CD4-positive, alpha-beta T cell treated with Interleukin-4 for 1 hour (primary cell): ENCODE measurements at places on chromosomes 3 and 15.

DNA sequence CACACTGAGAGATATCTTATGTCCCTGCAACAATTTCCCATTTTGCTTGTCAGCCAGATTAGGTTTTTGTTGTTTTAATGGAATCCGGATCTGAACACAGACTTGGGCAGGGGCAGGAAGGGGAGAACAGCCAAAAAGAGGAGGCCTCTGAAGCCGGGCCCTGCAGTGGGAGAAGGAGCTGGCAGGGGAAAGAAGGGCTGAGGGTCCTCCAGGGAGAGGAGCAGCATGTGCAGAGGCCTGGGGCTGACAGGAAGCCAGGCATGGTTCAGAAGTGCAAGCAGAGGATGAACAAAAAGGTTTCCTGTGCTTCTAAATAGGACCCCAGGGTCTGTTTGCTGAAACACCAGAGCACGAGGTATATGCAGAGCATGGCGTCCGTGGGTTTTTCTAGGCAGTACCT is 49.1 kb upstream of the POMGNT2 start:
- DNase-seq, result no peak

DNA sequence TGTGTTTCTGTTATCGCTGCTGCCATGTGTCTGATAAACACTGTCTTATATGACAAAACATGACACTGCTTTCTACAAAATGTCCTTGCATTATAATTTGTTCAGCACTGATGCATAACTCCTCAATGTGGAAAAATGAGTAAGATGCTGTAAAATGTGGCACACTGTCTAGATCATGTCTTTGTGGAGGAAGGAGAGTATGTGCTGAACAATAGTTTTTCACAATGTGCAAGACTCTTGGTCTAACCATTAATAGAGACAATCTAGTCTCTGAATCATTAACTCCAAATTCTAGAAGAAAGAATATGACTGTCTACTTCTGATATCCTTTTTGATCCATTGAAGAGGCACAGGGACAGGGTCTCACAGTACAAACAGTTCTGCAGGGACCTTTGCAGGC is 127.9 kb upstream of the RARB start:
- no peak for DNase-seq

DNA sequence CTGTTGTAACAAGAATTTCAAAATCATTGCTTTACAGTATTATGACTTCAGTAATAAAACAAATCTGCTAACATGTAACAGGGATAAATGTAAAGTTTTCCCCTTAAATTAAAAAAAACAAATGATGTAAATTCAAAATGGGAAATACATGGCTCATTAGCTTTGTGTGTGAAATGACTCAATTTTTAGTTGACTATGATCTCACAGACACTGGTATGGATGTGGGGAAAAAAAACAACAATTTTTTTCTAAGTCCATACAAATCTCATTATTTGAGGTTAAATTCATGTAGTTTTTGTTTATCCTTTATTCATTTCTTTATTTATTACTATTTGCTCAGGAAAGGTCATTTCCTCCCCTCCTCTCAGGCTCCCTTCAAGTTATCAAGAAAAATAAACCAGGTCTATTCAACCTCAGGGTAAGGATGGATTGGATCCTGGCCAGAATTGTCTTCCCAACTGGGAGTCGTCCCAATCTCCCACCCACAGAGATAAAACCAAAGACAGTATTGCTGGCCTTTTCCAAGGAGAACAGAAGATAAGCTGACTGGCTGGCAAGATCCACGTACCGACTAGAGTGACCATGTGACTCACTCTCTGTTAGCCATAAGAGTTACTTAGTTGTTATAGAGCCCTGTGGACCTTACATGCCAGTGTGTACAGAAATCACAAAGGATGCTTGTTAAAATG is 373.3 kb downstream of the GAP43 start:
- no peak for DNase-seq

DNA sequence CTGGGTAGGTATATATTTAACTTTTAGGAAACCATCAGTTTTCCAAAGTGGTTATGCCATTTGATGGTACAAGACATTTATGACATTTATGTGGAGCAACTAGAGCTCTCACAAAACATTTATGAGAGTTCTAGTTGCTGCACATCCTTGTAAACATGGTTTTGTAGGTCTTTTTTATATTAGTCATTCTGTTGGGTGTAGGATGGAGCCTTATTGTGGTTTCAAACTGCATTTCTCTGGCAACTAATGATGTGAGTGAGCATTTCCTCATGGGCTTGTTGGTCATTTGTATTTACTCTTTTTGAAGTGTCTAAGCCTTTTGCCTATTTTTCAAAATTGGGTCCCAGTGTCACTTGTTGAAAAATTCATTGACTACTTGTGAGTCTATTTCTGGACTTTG is 45.7 kb upstream of the MGLL start:
- no peak for DNase-seq

DNA sequence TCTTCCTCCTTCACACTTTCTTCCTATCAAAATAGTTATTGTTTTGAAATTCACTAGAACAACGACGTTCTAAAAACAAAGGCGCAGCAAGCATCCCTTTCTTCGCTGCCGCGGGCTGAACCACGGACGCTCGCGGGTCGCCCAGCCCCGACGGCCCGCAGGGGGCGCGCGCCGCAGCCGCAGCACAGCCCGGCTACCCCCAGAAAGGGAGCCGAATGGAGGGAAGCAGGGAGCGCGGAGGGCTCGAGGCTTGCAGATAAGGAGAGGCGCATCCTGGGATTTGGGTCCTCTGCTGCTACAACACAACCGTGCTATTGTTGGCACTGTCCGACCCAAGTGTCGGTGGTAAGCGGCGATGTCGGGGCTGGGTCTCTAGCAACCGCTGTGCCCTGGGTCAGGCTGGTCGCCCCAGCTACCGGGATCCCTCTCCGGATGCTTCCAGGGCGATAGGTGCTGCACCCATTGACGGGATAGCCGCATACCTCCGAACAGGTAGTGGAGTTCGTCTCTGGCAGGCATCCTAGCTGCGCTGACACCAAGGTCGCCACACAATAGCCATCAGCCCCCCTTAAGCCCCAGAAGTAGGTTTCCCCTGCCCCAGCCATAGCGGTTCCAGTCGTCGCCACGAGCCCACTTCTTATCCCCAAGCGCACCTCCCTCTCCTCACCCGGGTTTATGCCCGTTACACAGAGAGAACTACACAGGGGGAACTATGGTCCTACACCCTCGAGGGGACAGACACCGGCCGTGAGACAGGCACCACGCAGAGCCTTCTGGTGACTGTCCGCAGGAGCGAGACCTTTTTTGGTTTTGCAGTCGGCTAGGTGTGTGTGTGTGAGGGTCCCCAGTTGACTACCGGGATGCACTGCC is 6.0 kb downstream of the ONECUT1 start:
- no peak for DNase-seq

DNA sequence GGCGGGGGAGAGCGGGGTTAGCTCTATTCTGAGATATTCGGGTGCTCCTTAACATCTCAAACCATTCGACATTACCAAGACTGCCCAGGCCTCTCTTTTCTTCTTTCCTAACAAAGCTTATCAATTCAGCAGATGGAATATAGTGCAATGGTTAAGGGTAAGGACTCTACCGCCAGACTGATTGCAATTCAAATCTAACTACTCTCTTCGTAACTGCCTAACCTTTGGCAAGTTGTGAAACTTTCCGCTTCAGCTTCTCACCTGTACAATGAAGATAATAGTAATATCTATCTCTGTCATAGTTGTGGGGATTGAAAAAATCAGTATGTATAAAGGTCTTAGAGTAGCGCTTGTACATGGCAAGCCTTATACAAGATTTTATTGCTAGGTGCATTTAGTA is 972 bp downstream of the UBA5 start:
- no peak for DNase-seq

- DNase-seq, result no peak
Measured at GRCh38 chr3:126080970-126081369, 3.0 kb downstream of the SLC41A3 start.

DNA sequence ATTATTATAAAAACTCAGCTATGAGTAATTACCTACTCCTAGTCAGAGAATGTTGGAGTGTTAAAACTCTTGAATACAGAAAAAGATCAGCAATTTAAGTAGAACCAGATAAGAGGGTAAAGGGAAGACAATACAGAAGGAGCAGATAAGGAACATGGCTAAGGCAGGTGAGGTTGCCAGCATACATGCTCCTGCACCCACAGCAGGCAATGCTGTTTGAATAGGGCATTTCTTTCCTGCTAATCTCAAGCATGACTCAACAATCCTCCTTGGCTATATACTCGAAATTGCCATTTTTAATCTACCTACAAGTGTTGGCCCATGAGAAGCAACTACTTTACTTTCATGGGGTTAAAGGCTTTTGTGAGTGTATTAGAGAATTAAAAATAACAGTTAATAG is 494.5 kb downstream of the DIPK2A start:
- no peak for DNase-seq

GRCh38 chr3:186882881-186883685 is 40.6 kb downstream of the ADIPOQ start:
- no peak for DNase-seq

DNA sequence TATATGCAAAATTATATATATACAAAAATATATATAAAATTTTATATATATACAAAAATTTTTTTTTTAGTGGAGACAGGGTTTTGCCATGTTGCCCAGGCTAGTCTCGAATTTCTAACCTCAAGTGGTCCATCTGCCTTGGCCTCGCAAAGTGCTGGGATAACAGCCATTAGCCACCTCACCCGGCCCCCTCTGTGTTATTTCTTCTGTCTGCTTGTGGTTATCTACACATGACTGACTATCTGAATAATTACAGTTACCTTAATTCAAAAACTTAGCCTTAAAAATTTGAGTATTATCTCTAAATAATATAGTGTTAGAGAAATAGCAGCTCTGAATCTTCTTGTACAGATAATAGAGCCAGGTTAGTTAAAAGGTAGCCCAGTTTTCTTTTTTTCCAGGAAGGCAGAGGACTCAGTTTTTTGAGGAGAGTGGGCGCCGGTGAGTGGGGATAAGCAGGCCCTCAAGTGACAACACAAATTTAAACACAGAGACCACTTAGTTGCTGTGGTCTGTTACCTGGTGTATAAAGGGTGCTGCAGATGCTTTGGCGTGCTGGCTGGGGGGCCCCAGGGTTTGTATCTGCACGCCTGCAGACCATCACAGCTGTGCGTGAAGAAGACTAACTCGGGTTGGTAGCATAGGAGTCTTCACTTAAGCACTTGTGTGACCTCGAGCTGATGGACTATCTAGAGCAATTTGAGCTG is 83.7 kb downstream of the TRAK1 start:
- DNase-seq, result no peak

DNA sequence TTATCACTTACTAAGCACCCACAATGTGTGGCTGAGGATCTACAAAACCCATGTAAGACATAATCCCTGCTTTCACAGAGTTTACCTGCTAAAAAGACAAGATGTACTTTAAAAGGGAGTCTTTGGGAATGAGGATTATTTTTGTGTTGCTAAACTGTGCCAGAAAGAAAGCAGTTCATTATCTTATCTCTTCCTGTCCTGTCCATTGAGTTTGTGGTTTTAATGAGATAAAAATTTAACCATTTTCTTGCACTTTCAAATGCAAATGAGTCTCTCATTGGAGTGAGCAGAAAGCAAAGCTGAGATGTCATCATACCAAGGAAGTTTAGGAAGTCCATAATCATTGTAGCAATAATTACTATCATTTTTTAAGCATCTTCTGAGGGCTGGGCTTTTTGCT is 231.2 kb upstream of the ADAMTS9 start:
- DNase-seq, result no peak

- DNase-seq, result no peak
Measured at GRCh38 chr3:180528843-180529242, 73.1 kb upstream of the TTC14 start.

DNA sequence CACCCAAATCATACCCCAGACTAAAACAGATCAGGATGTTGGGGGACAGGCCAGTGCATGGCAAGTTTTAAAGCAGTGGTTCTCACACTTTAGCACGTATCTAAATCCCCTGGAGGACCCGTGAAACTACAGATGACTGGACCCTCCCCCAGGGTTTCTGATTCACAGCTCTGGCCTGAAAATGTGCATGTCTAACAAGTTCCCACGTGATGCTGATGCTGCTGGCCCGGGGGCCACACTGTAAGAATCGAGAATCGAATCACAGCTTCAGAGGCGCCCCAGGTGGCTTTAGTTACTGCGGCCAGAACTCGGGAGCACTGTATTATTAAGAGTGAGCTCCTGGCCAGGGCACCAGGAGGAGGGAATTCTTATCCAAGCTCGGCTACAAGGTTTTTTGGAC is 11.6 kb downstream of the ADAMTS17 start:
- no peak for DNase-seq

DNA sequence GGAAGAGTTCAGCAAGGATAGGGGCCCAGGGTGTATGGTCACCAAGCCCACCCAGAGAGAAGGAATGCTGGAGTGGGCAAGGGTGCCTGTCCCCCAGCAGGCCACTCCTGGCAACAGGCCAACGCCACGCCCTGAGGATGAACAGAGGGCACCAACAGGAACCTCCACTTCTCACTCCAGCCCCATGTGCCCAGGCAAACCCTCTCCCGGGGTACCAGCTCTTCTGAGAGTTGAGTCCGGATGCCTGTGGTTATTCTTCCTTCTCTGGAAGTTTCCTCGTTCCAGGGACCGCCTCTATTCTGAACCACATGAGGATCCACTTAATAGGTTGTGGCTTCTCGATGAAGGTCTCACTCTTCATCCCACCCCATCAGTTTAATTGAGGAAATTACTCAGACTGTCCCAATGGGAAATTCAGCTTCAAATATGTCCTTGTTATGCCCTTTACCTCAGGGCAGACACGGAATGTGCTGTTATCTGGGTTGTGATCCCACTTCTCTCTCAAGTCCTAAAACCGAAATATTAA is 114.3 kb downstream of the LIPC start:
- no peak for DNase-seq
